ENCODE measurements at places on chromosomes 16 and 17.

GRCh38 chr17:76385892-76386786, 1.7 kb downstream of the SPHK1 start:
- peak; percentile 74 for DNase-seq

GRCh38 chr16:87100306-87101058, 216.7 kb downstream of the C16orf95 start:
- DNase-seq: no peak

DNA sequence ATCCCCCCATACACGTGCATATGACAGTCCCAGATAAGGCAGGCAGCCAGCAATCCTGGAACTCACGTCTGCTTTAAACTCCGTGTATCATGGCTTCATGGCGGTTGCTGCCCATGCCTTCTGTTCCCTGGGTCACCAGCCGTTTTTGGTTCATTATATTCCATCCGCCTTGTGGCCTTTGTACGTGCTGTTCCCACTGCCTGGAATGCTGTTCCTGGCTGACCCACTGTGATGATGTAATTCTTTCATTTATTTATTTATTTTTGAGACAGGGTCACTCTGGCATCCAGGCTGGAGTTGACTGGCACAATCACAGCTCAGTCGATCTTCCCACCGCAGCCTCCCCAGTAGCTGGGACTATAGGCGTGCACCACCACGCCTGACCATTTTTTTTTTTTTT, 136.7 kb upstream of the GSE1 start:
- no peak for DNase-seq

DNA sequence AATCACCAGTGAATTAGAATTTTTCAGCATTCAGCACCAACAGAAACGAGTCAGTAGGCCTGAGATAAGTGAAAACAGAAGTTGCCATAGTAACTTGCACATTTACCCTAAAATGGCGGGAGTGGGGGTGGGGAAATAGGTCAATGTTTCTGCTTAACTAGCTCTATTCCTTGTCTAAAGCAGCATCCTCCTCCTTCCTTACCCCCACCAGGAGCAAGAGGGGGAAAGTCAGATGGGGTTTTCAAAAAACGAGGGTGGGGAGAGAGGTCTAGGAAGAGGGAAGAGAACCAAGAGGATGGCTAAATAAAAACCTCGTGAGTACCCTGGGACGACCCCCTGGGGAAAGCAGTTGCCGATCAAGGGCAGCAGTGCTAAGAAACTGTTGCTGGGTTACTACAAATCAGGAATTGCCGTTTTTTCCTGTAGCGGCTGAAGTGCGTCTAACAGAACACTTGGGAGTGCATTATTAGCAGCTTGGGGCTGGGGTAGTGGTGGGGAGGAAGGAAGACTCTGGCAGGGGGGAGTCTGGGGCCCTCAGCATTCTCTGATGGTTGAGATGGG, 34.4 kb upstream of the MNT start:
- DNase-seq: peak; percentile 51

- peak; percentile 74 for DNase-seq
Measured at GRCh38 chr17:59508999-59509625, 56.3 kb upstream of the DHX40 start.

- DNase-seq: no peak
Measured at GRCh38 chr16:24875466-24875865, 29.7 kb downstream of the SLC5A11 start.

DNA sequence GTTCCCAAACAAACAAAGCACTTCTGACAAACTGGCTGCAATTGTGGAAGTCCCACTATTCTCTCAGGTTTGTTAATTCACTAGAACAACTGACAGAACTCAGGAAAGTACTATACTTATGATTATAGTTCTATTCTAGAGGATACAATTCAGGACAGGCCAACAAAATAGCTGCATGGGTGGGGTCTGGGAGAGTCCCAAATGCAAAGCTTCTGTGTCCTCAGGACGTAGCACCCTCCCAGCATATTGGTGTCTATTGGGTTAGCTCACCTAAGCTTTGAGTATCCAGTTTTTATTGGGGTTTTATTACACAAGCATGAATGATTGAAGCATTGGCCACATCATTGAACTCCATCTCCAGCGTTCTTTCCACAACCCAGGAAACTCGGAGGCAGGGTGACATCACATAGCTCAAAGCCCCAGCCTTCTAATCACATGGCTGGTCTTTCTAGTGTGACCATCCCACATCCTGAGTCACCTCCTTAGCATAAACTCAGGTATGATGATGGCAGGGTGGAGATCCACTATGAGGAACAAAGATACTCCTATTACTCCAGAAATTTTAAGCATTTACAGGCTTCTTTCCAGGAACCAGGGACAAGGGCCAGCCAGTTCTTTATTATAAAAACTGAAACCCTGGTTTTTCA, 43.9 kb upstream of the CCNF start:
- peak; percentile 40 for DNase-seq

DNA sequence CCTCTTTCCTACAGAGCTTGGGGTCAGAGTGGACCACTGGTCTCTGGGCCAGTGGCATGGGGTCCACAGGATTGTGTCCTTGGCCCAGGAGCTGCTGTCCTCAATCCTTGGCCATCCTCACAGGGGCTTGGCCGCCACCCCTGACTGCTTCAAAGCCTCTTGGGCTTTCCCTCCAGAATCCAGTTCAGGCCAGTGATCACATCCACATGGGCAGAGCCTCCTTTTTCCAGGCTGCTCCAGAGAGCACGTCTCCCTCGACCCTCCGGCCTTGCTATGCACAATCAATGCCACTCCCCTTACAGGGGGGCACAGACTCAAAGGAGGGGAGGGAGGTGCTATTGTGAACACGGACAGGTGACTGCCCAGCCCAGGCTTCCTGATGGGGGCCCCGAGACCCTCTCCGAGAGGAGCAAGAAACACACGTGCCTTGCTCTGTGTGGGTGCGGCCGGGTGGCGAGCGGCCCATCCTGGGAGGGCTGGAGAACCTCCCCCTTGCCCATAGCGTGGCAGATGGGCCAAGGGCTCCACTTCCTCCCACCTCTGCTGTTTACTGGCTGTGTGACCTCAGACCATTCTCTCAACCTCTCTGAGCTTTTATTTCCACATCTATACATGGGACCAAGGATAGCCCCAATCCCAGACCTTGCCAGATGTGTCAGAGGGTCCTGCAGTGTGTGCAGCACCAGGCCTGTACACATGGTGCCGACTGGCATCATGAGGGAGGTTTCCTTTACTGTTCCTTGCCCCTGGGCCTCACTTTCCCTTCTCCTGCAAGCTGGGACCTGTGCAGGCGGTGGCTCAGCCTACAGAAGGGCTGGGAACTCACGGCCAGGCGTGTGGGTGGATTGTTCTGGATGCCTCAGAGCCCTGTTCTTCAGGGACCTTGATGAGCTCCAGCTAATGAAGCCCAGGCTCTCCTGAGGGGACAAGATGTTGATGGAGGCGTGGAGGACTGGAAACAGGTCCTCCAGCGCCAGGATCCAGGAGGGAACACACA, 229.0 kb upstream of the GSE1 start:
- no peak for DNase-seq

DNA sequence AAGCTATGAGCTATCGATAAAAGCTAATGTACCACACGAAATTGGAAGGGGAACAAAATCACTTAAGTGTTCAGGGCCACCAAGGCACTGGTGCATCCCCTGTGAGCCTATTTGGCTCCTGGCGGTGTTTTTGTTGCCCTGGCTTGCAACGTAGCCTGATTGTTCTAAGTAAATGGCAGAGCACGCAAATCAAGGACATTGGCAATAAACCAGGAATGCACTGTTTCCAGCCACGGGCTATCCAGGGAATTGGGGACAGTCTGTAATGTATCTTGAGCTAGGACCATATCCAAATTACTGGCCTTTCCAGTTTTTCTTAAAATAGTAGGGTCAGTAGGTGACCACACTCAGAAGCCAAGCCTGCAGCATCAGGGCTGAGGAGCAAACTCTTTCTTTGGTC, 734.0 kb downstream of the MAF start:
- DNase-seq: no peak

GRCh38 chr17:31562376-31562840, 170.9 kb downstream of the RAB11FIP4 start:
- no peak for DNase-seq

- DNase-seq: no peak
Measured at GRCh38 chr17:70655176-70655958, 486.0 kb downstream of the KCNJ2 start.

GRCh38 chr16:6573577-6573976, 759.1 kb upstream of the RBFOX1 start:
- DNase-seq: no peak

- no peak for DNase-seq
Measured at GRCh38 chr17:5563456-5563855, 20.9 kb downstream of the NLRP1 start.

GRCh38 chr16:3764409-3764808, 47.1 kb upstream of the TRAP1 start:
- no peak for DNase-seq

- DNase-seq: no peak
Measured at GRCh38 chr17:74268558-74268957, 5.5 kb upstream of the DNAI2 start.

- no peak for DNase-seq
Measured at GRCh38 chr16:12252616-12253015, 276.1 kb downstream of the SNX29 start.

DNA sequence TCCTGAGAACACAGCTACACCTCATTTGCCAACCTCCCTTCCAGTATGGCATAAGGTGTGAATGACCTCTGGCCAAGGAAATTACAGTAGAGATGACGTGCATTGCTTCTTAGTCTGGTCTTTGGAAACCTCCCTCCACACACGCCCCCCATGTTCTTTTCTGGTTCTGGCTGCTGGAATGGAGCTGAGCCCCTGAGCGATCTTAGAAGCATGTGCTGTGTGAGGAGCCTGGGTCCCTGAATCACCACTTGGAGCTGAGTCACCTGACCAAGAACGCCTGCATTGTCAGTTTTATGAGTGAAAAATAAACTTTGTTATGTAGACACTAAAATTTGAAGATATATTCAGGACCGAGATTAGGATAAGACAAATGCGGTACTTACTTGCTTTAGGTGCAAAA, 51.4 kb downstream of the HS3ST3A1 start:
- DNase-seq: no peak

DNA sequence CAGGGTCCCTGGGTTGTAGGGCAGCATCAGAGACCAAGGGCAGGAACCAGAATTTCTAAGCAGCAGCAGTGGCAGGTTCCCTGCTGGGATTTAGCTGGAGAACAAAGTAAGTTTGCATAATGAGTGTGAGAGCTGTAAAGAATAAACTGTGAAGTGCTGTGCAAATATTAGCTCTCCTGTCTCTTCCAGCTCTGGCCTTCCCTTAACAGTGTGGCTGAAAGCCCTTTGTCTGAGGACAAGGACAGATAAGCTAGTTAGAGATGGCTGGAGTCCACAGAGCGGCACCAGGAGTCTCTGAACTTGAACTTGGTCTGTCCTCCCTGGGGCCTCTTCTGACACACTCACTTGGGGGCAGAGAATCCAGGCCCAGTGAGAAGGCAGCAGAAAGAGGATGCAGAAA, 98.2 kb upstream of the WSCD1 start:
- no peak for DNase-seq

- no peak for DNase-seq
Measured at GRCh38 chr17:45003877-45004276, 35.8 kb upstream of the C1QL1 start.

DNA sequence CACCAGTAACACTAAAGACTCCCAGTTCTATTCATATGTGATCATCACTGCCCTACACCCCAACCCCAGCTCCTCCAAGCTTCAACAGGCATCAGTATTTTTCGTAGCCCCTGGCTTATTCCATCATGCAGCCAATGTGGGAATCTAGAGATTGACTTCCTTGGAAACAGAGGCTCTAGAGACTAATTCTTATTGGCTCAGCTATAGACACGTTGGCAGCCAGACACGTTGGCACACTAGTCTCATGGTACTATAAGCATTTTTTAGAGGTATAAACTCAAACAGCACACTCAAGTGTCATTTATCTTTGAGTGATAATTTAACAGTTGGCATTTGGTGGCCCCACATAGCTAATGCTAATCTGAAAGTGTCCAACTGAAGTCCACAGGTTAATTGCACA, 44.4 kb upstream of the CDR2 start:
- no peak for DNase-seq

- no peak for DNase-seq
Measured at GRCh38 chr17:72862276-72862999, 230.1 kb downstream of the SLC39A11 start.

GRCh38 chr16:71367241-71367976, 8.9 kb downstream of the CALB2 start:
- peak; percentile 60 for DNase-seq

GRCh38 chr17:147796-148740, 10.7 kb downstream of the SCGB1C2 start:
- no peak for DNase-seq

DNA sequence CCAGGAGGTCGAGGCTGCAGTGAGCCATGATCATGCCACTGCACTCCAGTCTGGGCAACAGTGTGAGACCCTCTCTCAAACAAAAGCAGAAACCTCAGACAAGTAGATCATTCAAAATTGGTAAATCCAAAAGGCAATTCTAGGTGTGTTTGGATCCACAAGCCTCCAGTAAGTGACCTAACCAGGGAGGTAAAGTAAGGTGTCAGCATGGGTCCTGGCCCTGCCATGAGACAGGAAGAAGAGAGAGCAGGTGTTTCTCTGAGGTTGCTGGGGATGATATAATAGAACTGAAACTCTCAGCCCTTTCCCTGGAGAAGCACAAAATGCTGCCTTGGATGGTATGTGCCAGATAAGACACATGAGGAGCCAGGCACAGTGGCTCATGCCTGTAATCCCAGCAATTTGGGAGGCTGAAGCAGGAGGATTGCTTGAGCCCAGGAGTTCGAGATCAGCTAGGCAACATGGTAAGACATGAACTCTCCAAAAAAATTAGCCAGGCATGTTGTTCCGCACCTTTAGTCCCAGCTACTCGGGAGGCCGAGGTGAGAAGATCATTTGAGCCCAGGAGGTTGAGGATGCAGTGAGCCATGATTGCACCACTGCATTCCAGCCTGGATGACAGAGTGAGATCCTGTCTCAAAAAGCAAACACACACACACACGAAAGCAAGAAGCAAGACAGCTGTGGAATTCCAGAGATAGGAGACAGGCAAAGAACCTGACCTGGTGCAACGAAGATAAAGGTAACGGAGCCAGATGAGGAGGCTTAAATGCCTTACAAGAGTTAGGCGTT, 6.5 kb downstream of the TM4SF5 start:
- no peak for DNase-seq

- no peak for DNase-seq
Measured at GRCh38 chr17:52030052-52030451, 128.5 kb downstream of the CA10 start.

GRCh38 chr16:12153662-12154061, 177.1 kb downstream of the SNX29 start:
- DNase-seq: no peak

DNA sequence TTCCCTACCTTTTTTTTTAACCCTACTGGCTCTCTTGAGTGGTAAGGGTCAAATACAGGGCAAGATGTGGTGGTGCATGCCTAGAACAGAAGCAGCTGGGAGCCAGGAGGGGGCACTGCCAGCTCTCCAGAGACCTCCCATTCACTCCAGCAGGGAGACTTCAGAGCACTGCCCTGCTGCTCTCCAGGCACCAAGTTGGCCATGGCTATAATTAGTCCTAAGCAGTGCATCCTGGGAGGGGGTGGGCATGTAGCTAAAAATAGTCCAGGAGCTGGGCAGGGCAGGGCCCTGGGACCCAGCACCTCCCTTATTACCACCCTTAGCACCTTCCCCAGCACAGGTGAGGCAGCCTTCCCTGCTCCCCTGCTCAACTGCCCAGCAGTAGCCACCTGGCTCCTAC, 3.5 kb downstream of the CORO6 start:
- DNase-seq: no peak
